ENCODE measurements at places on chromosomes 3 and 15.

DNA sequence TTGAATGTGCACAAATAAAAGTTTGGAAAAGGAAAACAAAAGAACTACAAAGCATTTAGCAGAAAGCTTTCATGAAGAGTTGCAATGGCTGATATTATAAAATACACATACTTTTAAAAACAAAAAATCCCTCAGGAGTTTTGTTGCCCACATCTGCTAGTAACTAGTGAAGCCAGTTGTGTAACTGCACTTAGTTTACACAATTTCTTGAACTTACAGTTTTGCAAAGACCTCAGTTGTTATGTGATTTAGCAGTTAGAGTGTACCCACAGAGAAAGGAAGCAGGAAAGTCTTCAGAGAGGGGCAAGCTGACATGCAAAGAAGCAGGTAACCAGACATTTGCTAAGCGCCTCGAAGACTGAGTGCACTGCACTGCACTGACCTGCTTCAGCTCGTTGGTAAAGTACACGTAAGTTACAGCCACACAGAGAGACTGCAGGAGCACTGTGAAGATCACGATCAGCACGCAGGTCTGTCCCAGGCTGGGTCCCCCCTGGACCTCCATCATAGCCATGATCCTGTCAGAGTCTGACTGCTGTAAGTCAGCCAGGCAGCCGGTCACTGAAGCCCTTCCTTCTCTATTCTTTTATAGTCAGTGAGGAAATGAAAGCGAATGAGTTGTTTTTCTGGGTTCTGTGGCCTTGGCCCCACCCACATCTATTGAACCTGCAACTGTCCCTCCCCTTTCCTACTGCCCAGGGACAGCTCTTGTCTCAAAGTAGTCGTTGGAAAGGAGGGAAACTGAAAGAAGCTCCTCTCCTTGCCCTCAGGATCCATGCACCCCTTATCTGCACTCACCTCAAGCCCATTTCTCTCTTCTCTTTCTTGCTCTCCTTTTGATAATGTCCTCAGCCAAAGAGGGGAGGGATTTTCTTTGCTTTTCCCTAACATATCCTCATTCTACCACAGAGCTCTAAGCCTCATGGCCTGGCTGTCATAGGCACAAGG lies at the start of gene TNFSF10:
Gene TNFSF10 (minus strand): TSS at position 560 of the 948 bp plus-strand sequence. CDS start 46 bp downstream, at position 514.
- no peak for DNase-seq

DNA sequence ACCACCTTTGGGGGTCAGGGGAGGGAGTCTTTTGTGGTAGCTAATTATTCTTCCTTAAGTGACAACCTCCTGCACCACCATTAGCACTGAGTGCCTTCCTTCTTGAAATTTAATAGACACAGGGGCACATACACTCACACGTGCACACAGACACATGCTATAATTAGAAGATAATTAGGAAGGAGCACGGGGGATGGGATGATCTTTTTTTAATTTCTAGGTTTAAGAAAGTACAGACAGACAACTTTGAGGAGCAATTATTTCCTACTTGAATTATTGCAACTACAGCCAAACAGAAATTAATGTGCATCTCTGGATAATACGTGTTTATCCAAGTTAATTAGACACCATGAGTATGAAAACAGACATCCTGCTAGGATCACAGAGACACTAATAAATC lies 44.8 kb upstream of the GUCA1C start:
- DNase-seq, result no peak

DNA sequence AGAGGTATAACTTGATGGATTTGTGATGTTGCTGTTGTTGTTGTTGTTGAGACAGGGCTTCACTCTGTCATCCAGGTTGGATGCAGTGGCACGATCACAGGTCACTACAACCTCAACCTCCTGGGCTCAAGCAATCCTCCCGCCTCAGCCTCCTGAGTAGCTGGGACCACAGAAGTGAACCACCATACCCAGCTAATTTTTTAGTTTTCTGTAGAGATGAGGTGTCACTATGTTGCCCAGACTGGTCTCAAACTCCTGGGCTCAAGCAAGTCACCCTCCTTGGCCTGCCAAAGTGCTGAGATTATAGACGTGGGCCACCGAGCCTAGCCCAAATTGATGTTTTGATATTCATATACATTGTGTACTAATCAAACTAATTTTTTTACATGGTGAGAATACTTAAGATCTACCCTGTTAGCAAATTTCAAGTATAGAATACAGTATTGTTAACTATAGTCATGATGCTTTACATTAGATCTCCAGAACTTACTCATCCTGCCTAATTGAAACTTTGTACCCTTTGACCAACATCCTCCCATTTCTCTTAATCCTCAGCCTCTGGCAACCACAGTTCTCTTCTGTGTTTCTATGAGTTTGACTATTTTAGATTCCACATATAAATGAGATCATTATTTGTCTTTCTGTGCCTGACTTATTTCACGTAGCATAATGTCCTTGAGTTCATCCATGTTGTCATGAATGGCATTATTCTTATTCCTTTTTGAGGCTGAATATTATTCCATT lies 23.2 kb downstream of the LMCD1 start:
- DNase-seq, result no peak

DNA sequence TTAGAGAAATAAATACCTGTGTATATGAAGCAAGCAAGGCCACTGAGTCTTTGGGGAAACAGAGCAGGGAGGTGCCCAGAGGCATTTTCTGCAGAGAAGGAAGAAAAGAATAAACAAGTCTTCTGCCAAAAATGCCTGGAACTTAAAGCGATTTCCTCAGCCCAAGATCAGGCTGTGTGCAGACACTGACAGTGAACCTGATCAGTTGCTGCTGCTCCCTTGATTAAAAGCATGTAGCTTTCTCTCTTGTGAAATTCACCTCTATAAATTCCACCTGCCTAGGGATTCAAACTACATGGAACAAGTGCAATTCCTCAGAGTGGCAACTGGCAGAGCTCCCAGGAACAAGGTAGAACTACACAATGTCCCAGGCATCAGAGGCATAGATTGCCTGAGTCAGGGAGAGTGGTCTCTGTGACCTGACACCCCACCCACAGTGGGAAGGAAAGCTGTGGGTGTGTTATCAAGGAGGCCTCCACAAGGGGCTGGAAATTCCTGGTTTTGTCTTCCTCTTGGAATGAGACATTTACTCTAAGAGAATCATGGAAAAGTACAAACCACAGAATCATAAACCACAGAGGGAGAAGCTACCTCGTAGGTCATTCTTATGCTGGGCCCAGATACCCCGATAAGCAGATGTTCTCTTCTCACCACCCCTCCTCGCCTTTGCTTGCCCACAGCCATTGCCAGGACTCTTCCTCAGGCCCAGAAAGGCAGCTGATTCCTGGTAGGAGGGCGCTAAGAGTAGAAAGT lies 1.8 kb upstream of the ZBTB38 start:
- DNase-seq, result no peak

DNA sequence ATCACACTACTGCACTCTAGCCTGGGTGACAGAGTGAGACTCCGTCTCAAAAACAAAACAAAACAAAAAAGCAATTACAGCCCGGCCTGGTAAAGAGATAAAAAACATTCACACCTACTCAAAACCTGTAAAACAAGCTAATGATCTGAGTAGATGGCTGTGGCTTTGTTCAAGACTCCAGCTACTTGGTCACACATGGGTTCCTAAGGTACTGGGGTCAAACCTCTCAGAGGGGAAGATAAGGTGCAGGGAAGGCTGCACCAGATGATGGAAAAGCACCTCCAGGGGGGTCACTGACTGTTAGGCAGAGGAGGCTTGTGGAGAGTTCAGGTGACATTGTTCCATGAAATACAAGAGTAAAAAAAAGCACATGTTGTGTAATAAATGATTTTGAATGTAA lies 450.2 kb upstream of the WNT5A start:
- no peak for DNase-seq

DNA sequence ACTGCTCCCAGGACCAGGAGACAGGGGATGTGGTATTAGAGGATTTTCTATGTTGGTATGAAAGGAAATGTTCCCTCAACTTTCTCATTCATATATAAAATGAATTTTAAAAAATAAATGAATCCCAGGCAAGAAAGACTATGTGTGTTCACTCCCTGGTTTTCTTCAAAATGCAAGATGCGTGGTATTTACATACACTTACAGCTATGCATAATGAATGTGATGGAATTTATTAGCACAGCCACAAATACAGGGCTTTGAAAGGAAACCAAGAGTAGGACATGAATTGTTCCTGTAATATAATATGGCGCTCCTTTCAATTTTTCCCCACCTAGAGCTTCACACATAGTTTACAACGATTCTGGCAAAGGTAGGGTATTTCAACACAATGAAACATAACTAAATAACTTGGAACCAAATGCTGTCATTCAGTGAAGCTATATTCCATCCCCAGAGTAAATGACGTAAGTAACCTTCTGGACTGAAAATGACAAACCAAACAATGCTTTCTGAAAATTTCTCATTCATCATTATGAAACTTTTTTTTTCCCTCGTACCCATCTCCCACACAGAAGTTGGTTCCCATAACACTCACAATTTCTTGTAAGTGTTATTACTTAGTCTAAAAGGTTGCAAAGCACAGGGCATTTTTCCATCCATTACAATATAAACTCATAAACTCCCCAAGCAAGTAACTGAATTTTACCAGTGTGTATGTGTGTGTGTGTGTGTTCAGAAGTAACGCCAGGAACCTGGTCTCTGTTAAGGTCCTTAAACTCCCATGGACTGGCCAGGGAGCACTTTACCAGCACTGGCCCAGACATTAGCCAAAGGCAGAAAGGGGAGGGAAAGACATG lies 41.8 kb downstream of the CBLB start:
- DNase-seq, result no peak

DNA sequence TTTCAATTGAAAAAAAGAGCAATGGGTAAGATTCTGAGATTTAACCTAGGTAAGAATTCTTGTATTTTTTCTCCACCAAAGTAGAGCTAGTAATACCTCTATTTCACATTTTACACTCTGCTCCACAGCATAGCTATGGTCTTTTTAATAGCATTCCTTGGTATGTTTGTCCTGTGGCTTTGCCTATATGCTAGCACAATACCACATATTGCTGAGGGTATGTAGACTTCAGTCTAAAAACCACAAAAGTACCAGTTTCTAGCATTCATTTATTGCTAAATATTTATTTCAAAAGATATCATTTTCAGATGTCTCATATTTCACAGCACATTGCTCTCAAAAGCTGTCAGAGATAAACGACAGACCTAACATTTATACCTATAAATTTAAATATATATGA lies 18.2 kb upstream of the EOGT start:
- DNase-seq, result no peak

GRCh38 chr15:41936649-41937567 lies 35.4 kb downstream of the EHD4 start:
- no peak for DNase-seq

GRCh38 chr3:16089521-16089920 lies 85.0 kb upstream of the GALNT15 start:
- no peak for DNase-seq

DNA sequence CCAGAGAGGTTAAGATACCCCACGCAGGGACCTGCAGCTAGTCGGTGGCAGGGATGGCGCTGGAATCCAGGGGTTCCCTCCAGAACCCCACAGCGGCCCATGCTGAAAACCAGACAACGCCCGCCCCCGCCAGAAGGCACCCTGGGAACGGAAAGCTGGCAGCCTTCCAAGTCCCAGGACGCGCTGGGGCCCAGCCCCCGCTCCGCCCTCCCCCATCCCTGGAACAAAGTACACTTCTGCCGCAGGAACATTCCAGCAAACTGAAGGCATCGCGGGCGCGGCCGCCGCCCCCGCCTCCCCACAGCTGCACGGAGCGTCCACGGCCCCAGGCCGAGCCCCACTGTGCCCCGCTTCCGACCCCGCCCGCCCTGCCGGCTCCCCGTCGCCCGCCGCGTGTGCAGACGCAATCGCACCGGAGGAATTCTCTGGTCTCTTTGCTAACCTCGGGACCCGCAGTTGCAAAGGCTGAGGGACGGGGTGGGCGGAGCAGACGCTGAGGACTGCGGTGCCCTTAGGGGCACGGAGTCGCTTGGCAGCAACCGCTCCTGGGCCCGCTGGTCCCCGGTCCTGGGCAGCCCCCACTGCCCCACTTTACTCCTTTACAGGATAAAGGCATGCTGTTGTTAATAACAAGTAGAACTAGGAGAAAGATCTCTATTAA lies 44.8 kb upstream of the RNU6-1 start:
- DNase-seq, result no peak

Data from NCI-H2081 treated with DMSO at 0.1 percent for 48 hours (cell line).